A375 (cell line): ENCODE measurements at places on chromosomes 3 and 15. TPM values are rescaled to one million over a fixed set of nuclear protein-coding genes. Genes with fewer than 3 reads are reported as not detected.

Gene CD96
- total RNA-seq, result 98.1 and 108 TPM in 2 replicates

Gene SHF
- 7.3 and 8.8 TPM in 2 replicates for total RNA-seq

Gene GP9
- total RNA-seq, result not detected in 2 replicates

Gene OXSM
- total RNA-seq, result 7.6 and 8.4 TPM in 2 replicates

Gene GOLGA6L4
- total RNA-seq, result 0.21 and 0.83 TPM in 2 replicates

Gene PRR20G
- not detected in 2 replicates for total RNA-seq
